ENCODE measurements at places on chromosomes 2 and 18. TPM values are rescaled to one million over a fixed set of nuclear protein-coding genes. Genes with fewer than 3 reads are reported as not detected.

The SERPINB7 gene
- not detected for total RNA-seq

The SERPINB10 gene
- total RNA-seq: 0.07 TPM

The TEX44 gene
- not detected for total RNA-seq

The EML6 gene
- total RNA-seq: 0.80 TPM

The ST6GAL2 gene
- not detected for total RNA-seq

The KATNAL2 gene
- 3.0 TPM for total RNA-seq

The CHRNG gene
- total RNA-seq: not detected

The ANKRD30B gene
- not detected for total RNA-seq

The CXCR1 gene
- total RNA-seq: not detected

The LYG1 gene
- 0.57 TPM for total RNA-seq

The C2orf66 gene
- 0.40 TPM for total RNA-seq

The VAMP5 gene
- 47.5 TPM for total RNA-seq

The STK16 gene
- 29.9 TPM for total RNA-seq

The TBC1D8 gene
- total RNA-seq: 62.6 TPM

The RGPD3 gene
- 0.53 TPM for total RNA-seq

The SIX3 gene
- not detected for total RNA-seq

The MRPS9 gene
- total RNA-seq: 30.2 TPM

The DNMT3A gene
- total RNA-seq: 22.9 TPM

The TIMM21 gene
- total RNA-seq: 42.3 TPM

The ZBTB7C gene
- total RNA-seq: under 0.01 TPM

The NOSTRIN gene
- total RNA-seq: 0.07 TPM

The ACOXL gene
- total RNA-seq: not detected

The DSG1 gene
- not detected for total RNA-seq

The IL1F10 gene
- not detected for total RNA-seq

The MIB1 gene
- total RNA-seq: 76.3 TPM

The AKAIN1 gene
- total RNA-seq: not detected

The FARP2 gene
- 45.5 TPM for total RNA-seq

The STON1 gene
- 9.7 TPM for total RNA-seq

The CDH2 gene
- 42.4 TPM for total RNA-seq

The VWC2L gene
- not detected for total RNA-seq

The SLC35F6 gene
- total RNA-seq: 57.1 TPM

The PLEK gene
- 0.22 TPM for total RNA-seq

The EFHD1 gene
- total RNA-seq: not detected

The NT5DC4 gene
- total RNA-seq: not detected

The PUS10 gene
- 16.5 TPM for total RNA-seq

The CCDC178 gene
- total RNA-seq: not detected

The AGXT gene
- total RNA-seq: not detected

The COL4A3 gene
- total RNA-seq: 0.14 TPM

The CPLX4 gene
- not detected for total RNA-seq

The FAM228A gene
- total RNA-seq: not detected

The IL1R2 gene
- total RNA-seq: not detected

The NGEF gene
- 0.50 TPM for total RNA-seq

The SCN1A gene
- total RNA-seq: not detected

Measured in thoracic aorta endothelial cell (primary cell).